CD4-positive, alpha-beta T cell treated with Interleukin-17A for 1 hour (primary cell): ENCODE measurements at places on chromosomes 4 and X.

DNA sequence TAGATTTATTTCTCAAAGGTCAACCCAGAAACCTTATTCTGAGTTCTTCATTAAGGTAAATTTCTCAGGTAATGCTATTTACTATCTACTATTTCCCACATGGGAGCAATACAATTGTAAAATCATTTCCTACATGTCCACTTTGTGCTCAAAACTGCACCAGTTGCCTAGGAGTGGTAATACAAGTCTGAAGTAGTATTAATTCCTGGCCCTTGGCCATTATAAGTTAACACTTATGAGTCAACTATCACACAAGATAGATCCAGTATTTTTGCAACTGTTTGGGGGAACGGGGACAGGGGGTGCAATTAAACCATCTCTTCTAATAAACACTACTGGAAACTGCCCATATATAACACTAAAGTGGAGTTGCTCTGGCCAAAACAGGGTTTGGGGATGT is 48.9 kb downstream of the ACSL4 start:
- no peak for DNase-seq

DNA sequence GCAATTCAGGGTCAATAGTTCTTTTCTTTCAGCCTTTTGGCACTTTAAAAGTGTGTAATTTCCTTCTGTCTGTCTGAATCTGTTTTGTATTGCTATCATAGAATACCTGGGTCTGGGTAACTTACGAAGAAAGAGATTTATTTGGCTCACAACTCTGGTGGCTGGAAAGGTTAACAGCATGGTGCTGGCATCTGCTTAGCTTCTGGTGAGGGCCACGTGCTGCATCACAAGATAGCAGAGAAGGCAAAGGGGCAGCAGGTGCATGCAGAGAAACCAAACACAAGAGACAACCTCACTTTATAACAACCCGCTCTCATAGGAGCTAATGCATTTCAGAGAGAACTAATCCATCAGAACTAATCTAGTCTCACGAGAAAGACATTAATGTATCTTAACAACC is 18.8 kb downstream of the RGN start:
- no peak for DNase-seq

DNA sequence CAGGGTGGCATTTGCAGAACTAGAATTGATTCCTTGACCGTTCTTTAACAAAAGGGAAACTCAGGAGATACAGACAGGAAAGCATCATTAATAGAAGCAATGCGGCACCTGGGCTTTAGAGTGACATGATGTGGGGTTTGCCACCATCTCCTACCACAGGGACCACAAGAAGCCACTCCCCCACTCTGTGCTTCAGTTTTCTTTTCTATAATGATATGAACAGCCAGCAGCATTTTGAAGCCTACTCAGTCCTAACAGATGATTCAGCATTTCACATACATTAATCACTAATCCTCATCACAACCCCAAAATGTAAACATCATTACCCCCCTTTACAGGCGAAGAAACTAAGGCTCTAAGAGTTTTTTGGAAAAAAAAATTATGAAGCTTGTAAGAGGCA is 22.9 kb downstream of the CCDC149 start:
- DNase-seq, result no peak

DNA sequence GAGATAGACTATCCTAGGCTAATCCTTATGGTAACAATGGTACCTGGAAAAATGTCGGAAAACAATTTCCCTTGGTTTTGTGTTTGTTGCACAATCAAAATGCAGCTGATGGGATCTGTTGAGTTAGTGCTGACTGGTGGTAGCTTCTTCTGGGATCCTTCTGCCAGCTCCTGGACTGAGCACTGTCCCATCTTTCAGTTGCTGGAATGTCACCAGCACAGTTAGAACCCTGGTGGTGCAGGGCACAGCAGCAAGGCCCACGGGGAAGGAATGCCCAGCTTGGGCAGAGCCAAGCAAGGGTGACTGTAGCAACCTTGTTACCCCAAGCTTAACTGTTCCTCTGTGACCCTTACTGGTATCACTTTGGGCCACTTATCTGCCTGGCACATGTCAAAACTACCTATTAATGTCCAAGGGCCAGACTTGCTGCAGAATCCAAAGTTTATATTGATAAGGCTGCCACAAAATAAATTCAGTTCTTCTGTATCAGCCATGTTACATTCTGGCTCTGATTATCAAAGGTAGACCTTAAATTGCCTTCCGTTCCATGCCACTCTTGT is 53.1 kb downstream of the GK start:
- no peak for DNase-seq

DNA sequence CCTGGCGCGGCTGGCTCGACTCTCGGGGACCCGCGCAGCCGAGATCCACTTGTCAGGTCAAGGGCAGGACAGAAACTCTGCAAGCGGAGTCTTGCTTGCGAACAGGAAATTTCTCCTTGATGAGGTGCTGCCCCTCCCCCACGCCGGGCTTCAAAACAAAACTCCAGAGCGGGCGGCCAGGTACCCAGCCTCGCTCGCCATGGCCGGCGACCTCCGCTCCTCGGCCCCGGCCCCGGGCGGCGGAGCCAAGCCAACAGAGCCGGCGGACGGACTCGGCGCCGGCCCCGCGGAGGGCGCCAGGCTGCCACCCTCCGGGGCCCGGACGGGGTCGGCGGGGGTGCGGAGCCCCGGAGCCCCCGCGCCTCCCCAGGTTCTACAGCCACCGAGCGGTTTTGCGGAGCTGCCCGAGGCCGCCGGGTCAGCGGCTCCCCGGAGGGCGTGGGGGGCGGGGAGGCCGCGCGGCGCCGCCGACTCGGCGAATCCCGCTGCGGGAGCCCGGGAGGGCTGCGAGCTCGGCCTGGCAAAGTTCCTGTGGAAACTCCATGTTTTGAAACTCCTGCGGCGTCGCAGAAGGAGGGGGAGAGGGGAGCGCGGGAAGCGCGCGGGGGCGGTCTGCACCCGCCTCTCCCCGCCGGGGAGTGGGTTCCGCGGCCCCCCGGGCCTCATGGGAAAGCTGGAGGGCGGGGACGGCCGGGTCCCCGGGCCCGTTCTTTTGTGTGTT is 11.7 kb upstream of the BCOR start:
- no peak for DNase-seq

DNA sequence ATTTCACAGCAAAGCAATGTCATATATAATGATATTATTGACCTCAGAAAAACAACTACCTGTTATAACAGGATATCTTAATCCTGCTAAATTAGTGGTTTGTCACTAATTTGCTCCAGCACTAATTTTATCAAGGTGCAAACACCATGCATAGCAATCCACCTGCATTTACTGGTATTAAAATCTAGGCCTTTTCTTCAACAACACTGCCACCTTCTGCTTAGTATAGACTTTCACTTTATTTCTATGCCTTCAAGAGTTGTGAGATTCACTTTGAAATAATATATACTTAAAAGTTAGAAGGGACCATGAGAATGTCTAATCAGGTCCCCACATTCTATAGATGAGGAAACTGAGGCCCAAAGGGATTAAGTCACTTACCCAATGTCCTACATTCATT is 82.1 kb upstream of the IQCM start:
- DNase-seq, result no peak

GRCh38 chr4:98540803-98541202 is 117.6 kb downstream of the TSPAN5 start:
- no peak for DNase-seq

DNA sequence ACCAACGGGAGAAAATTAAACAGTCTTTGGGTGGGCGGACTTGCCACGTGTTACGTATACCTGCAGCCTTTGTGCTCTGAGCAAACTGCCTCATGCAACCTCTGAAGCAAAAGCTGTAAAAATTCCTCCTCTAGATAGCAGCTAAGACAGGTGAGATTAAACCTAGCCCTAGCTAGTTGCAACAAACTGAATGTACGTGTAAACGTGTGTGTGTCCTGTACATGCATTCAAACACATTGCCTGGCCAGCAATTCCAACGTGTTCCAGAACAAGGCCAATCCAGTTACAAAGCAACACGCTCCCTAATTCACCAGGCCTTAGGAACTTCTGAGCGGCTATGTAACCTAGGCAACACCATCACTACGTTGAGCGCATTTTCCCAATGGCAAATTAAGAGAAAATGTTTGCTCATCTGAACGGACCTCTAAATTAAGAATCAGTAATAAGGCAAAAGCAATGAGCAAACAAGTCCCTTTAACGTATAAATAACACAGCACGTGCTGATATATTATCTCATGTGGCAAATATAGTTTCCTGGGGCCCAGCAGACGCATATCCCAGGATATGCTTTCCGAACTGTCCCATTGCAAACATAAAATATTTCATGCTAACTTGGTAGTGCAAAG is 792 bp downstream of the PPID start:
- no peak for DNase-seq

DNA sequence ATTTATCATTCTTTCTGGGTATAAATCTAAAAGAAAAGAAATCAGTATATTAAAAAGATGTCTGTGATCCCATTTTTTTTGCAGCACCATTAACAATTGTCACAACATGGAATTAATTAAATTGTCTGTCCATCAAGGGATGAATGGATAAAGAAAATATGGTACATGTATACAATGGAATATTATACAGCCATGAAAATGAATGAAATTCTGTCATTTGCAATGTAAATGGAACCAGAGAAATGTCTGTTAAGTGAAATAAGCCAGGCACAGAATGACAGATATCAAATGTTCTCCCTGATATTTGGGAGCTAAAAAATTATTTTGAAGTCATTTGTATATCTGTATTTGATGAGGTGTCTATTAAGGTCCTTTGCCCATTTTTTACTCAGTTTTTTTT is 77.1 kb upstream of the NDST4 start:
- no peak for DNase-seq

GRCh38 chr4:182922501-182923284 is 5.5 kb upstream of the DCTD start:
- DNase-seq, result no peak

GRCh38 chrX:120791013-120791643 is 84.5 kb downstream of the CT47B1 start:
- DNase-seq, result no peak

- no peak for DNase-seq
These were observed 537.3 kb upstream of the FTHL17 start for GRCh38 chrX:31609130-31609529.

GRCh38 chr4:4990329-4990728 is 28.9 kb downstream of the CYTL1 start:
- no peak for DNase-seq

DNA sequence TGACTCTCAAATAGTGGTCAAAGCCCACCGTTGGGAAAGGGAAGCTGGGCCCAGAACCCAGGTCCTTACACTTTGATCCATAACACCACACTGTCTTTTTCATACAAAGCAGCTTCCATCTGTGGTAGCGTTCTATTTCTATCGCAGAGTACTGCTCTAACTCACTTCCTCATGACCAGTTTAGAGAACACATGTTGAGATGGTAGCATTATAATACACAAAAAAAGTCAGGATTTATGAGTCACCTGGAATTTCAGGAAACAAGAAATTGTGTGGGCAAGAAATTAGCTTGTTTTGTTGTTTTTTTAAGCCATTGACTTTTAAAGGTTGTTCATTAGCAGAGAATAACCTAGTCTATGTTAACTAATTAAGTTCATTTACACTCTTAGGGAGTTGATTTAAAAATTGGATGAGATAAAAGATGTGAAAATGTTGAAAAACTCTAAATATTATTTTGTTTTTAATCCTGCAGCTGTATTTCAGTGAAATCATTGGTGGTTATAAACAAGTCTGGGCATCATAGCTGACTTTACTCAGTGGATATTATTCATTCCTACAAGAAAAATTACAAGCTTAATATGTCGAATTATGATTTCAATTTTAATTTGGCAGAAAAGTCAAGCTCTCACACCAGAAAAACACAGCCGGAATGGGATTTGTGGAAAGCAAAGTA is 1011.1 kb upstream of the HS3ST1 start:
- no peak for DNase-seq

DNA sequence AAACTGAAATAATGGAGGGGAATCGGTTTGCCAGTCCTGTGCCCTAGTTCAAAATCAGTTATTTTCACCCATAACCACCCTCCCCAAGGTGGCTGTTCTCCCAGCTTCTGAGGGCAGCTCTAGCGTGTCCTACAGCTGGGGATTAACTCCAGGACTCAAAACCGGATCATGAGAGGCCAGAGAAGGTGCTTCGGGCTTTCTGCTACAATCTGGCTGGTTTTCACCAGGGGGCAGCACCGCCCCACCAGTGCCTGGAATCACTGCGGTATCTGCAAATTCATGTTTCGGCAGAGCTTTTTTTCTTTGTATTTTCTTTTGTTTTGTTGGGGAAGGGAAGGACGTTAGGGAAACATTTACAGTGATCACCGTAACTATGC is 28.4 kb downstream of the PDHA1 start:
- peak; percentile 67 for DNase-seq

GRCh38 chrX:21744721-21745120 is 13.2 kb downstream of the SMPX start:
- DNase-seq, result no peak

- DNase-seq, result no peak
These were observed 11.7 kb upstream of the ZBTB33 start for GRCh38 chrX:120238933-120239332.

DNA sequence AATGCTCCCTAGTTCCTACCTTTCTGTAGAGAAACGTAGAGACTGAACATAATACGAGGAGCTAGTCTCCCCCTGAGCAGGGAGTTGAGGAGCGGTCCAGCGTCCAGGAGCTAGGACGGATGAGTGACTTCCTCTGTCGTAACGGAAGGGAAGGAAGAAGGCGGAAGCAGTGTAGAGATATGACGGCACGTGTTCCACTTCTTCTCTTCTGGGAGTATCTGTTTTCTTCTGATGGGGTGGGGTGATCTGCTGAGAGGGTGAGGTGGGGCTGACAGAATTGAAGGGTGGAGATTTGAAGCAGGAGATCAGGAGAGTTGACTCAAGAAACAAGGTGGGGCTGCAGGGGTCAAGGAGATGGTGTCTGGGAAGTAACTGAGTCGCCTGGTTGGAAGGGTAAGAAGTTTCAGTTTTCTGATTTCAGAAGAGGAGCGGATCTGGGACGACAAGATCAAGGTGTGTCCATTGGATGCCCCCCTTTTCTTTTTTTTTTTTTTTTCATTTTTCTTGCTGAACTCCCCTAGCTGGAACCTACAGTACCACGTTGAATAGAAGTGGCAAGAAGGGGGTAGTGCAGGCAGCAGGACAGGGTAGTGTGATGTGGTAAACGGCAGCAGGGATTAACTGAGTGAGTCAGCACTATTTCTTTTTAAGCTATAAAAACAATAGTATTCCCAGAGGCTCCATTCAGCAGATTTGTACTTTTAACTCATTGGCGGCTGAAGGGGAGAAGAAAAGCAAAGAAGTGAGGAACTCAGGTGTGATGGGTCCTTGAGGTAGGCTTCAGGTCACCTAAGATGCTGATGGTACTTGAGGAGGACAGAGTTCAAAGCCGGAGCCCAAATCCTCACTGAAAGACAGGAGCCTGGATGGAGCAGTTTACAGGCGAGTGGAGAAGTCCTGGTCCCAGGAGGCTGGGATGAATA is 50.8 kb upstream of the SETD7 start:
- DNase-seq, result no peak

GRCh38 chr4:186780291-186781031 is 56.8 kb upstream of the FAT1 start:
- DNase-seq, result no peak
